ENCODE measurements at places on chromosomes 2 and 18.

GRCh38 chr2:229456091-229456490 lies 185.0 kb upstream of the PID1 start:
- DNase-seq, result no peak

GRCh38 chr2:175008801-175009495 lies 3.8 kb upstream of the CHN1 start:
- no peak for DNase-seq

DNA sequence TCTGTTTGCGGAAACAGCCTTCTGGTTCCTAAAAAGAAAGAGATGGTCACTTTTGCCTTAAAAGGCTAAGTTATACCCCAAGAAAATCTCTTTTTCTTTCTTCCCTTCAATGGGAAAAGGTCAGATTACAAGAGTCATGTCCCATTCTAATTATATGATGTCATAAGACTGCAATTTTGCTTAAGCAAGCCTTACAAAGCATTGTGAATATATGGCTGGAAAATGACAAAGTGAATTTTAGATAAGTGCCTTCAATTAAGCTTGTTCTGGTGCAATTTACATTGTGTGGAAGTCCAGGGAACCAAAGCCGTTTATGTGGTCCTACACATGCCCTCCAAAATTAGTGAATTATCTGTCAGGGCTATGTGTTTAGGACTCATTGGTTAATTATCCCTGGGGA lies 7.6 kb upstream of the BMP10 start:
- DNase-seq, result no peak

DNA sequence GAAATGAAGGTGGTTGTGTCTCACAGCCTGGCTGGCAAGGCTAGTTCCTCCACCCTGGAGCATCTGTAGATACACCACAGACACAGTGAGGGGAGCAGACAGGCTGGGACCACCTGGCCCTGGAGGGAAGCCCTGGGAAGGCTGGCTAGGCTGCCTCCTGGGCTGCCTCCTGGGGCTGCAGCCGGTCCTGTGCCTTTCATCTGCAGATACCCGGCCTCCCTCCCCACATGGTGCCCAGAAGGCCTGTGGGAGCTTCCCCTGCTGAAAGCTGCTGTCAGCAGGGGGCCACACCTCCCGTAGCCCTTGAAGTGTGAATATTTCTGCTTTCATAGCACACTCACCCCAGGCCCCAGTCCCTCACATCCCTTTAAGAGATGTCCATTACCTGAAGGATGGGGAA lies 37.6 kb downstream of the SDC1 start:
- DNase-seq, result no peak

- DNase-seq, result no peak
These were observed 366.5 kb upstream of the CRIM1 start for GRCh38 chr2:35989040-35989439.

- no peak for DNase-seq
These were observed 170.7 kb downstream of the TMEM182 start for GRCh38 chr2:102932501-102932900.

GRCh38 chr18:78571831-78572347 lies 407.7 kb upstream of the SALL3 start:
- DNase-seq, result no peak

DNA sequence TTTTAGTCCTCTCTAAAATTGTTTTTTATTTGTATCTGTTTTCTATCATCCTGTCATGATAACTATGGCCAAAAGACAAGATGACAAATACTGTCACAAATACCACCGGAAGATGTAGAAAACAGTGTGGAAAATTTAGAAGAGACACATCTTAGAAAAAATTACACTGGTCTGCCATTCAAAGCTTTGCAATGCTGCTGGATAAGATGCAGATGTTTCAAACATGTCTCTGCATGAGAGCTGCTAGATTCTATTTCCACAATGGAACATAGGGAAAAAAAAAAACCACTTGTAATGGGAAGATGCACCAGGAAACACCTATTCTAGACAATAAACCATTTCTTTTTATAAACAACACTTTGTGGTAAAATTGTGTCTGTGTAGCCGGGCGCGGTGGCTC lies 5.8 kb upstream of the TAF1B start:
- no peak for DNase-seq

GRCh38 chr2:152201466-152201830 lies 25.9 kb upstream of the STAM2 start:
- DNase-seq, result no peak

Measured in GM04503 (cell line).